ENCODE measurements at places on chromosomes 11 and 22.
A peak's percentile ranks its signal among the peaks of the same experiment; 100 is the strongest.

DNA sequence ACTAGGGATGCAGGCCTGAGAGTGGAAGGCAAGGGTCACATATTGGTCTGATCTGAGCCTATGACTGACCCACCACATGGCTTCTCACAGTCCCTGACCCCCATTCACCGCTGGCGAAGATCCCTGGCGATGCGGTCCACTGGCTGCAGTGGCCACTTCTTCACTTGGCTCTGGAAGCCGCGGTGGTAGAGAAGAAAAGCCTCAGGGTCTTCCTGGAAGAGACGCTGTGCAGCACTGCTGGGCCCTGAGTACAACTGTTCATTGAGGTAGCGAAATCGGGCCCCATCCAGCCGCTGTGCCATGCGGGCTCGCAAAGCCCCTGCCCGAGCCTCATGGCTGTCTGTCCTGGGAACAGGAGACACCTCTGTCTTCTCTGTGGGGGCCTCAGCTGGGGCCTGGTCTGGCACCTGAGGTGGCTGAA is 2.4 kb downstream of the RRP8 start:
- DNase-seq, result no peak

DNA sequence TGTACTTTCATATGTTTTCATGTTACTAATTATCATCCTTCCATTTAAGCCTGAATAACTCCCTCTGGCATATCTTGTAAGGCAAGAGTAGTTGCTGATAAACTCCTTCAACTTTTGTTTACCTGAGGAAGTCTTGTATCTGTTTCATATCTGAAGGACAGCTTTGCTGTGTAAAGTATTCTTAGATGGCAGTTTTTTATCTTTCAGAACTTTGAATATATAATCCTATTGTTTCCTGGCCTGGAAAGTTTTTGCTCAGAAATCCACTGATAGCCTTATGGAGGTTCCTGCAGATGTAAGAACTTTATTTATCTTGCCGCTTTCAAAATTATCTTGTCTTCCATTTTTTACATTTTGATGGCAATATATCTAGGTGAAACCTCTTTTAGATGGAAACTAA is 69.1 kb downstream of the KCNQ1OT1 start:
- DNase-seq, result no peak

DNA sequence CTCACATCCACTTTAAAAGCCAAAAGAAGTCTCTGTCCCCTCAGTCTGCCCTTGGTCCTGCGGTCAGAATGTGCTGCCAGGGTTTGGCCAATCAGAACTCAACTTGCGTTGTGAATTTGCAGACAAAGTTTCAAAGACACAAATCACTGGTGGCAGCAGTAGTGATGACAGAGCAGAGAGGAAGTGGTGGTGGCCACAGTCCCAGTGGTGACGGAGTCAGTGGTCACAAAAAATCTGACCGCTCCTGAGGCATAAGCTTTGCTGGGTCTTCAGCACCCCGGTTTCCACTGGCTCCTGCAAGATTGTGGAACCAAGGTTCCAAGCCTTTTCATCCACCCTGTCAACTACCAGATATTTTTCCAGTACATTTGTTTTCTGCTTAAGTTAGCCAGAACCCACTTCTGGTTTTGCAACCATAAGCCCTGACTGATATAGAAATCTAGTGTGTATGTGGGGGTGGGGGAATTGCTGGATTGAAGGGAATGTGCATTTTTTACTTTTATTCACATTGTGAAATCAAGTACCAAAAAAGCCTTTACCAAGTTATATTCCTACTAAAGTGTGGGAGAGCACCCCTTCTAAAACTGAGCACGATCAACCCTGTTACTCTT is 112.3 kb downstream of the TMPRSS5 start:
- DNase-seq, result peak; percentile 33

DNA sequence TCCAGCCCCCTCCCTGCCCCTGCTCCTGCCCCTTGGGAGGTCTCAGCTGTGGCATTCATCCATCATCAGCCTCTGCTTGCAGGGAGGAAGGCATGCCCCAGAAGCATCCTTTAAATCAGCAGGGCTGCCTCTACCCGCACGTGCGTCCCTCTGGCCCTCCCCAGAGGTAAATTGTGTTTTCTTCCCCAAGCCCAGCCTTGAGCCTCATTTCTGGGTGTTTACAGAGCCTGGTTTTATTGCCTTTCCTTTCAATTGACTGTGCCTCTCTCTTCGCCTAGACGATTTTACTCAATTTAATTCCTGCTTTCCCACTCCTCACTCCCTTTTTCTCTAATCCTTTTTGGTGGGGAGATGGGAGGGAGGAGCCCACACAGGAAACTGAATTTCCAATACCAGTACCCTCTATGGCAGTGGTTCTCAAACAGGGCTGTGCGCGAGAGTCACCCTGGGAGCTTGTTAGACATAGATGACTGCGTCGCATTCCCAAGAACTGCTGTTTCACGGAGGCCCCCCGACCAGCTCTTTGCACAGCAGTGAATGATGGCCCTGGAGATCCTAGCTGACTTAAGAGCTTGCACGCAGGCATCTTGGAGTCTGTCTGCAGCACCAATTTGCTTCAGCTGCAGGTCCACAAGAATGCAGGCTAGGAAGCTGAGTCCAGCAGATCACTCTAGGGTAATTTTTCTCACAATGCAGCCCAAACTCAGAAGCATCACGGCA is 15.1 kb upstream of the OAF start:
- no peak for DNase-seq

DNA sequence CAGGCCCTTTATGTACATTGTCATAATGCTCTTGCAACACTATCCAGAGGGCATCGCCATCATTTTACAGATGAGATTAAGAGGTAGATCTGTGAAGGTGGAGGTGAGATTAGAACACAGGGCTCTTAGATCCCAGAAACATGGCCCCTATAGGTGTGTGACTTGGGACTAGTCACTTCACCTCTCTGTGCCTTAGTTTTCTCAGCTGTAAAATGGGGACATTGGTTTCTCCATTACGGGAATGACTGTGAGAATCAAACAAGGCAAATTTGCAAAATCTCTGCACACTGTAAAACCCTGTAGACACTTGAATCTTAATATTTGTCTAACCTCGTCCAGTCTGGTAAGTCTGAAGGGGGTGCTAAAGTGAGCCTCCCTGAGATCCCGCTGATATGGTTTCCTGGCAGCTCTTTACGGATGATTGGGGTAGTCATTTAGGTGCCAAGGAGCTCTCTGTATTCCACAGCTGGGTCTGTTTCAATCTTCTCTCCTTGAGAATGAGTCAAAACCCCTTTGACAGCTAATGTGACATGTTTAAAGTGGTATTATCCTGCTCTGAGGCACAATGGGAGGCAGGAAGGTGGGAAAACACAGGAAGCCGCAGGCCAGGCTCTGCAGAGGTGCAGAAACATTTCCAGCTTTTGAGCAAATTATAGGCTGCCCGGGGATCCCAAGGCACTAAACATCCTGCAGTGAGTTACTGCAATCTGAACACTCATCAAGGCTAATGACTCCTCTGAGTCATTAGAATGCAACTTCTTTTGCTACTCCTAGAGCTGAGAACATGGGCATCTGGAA is 140.8 kb downstream of the CCDC81 start:
- no peak for DNase-seq

GRCh38 chr11:6824136-6824823 is 21.2 kb upstream of the OR10A5 start:
- no peak for DNase-seq

DNA sequence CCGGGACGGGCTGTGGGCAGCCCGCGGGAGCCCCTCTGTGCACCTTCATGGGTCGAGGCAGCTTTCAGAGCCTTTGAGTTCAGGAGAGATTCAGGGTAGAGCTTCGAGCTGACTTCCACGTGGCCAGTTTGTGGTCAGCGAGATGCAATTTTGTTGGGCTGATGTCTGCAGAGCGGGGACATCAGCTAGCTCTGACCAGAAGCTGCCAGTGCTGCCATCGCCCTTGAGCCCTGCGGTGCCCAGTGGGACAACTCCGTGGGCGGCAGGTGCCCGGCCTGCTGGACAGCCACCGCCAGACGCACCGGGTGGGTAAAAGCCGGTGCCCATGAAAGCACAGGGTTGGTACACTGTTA is 719 bp downstream of the TALDO1 start:
- DNase-seq, result no peak

Data from activated naive CD4-positive, alpha-beta T cell treated with anti-CD3 and anti-CD28 coated beads for 36 hours (primary cell).